Mesendoderm (in vitro differentiated cells): ENCODE measurements at places on chromosomes 3 and 15.

DNA sequence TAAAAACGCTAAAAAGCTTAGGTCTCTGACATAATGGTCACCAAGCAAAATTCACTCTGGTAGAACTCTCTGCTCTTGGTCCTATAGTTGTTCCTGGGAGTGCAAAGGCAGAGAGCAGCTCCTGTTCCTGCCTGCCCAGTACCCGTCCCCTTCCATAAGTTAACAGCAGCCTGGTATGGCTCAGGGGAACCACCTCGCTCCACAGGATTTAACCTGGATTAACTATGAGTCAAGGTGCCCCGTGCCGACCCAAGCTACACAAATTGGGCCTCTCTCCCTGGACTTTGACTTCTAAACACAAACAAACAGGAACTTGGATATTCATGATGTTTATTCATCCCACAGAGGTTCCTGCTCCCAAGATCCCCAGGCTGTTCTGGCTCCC is 32.1 kb downstream of the SCAP start:
- H3K36me3 ChIP-seq, result no peaks in the 10 kb centered on the region
- H3K27ac ChIP-seq, result no peak overlapping the region
- H3K4me3 ChIP-seq, result no peak overlapping the region
- no peak for DNase-seq

DNA sequence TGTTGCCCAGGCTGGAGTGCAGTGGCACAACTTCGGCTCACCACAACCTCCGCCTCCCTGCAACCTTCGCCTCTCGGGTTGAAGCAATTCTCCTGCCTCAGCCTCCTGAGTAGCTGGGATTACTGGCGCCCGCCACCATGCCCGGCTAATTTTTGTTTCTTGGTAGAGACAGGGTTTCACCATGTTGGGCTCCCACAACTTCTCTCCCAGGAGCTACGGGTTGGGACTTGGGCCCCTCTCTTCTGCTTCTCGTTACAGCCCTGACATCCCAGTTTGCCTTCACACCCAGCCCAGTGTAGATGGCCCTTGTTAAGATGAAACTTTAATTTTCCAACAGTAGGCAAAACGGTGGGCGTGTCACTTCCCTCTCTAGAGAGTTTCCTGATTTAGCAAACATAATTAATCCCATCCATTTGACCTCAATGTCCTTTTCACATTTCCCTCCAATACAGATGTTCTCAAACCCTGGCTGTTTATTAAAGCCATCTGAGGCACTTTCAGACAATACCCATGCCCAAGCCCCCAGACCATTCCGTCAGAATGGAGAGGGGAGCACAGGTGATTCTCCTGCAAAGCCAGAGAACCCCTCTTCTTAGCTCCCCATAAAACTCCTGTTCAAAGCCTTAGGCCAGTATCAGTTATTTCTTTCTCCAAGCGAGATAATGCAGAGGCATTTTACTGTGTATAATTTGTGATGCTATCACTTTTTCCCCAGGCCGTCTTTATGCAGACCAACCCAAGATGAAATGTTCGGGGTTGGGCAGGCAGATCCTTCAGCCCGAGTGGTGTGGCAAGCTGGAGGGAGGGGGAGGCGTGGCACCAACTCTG is 245.7 kb downstream of the XXYLT1 start:
- no peak for DNase-seq
- no peak overlapping the region for H3K27ac ChIP-seq
- H3K4me1 ChIP-seq, result no peaks in the 10 kb centered on the region

- DNase-seq, result no peak
- no peak overlapping the region for H3K27ac ChIP-seq
- peaks cover 8% of the 10 kb centered on the region for H3K4me1 ChIP-seq
- no peak overlapping the region for H3K4me3 ChIP-seq
Observed at GRCh38 chr3:149276619-149277018, 55.0 kb upstream of the CP start.

DNA sequence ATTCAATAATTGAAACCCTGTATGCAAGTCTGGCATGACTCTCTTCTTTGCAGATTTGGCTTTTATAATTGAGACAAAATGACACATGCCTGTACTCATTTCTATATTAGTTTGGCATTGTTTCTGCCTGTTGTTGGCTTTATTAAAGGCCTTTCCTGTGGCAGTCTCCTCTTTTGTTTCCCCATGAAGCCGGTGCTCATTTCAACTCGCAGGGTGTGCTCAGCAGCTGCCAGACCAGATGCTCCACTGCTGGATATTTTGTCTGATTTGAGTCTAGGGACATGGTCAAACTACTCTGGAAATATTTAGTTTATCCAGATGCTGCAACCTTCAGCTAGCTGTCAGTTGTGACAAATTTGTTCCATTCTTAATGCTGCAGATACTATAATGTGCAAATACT is 445.3 kb downstream of the NAALADL2 start:
- no peaks in the 10 kb centered on the region for H3K36me3 ChIP-seq
- H3K27me3 ChIP-seq, result no peaks in the 10 kb centered on the region
- DNase-seq, result no peak
- no peak overlapping the region for H3K4me3 ChIP-seq
- no peaks in the 10 kb centered on the region for H3K4me1 ChIP-seq

GRCh38 chr3:187290503-187290902 is 1.0 kb downstream of the MASP1 start:
- DNase-seq, result no peak
- no peak overlapping the region for H3K27ac ChIP-seq
- H3K4me3 ChIP-seq, result no peak overlapping the region
- no peaks in the 10 kb centered on the region for H3K36me3 ChIP-seq
- no peaks in the 10 kb centered on the region for H3K27me3 ChIP-seq
- H3K4me1 ChIP-seq, result no peaks in the 10 kb centered on the region

GRCh38 chr3:11088831-11089230 is 65.5 kb upstream of the HRH1 start:
- no peaks in the 10 kb centered on the region for H3K27me3 ChIP-seq
- no peak overlapping the region for H3K27ac ChIP-seq
- H3K4me1 ChIP-seq, result no peaks in the 10 kb centered on the region
- no peak overlapping the region for H3K4me3 ChIP-seq
- no peak for DNase-seq
- H3K36me3 ChIP-seq, result no peaks in the 10 kb centered on the region

- H3K4me3 ChIP-seq, result no peak overlapping the region
- no peaks in the 10 kb centered on the region for H3K27me3 ChIP-seq
- H3K27ac ChIP-seq, result no peak overlapping the region
- no peak for DNase-seq
- no peaks in the 10 kb centered on the region for H3K36me3 ChIP-seq
Observed at GRCh38 chr3:120170223-120170622, 76.0 kb upstream of the GSK3B start.

- no peaks in the 10 kb centered on the region for H3K36me3 ChIP-seq
- H3K27ac ChIP-seq, result no peak overlapping the region
- H3K4me1 ChIP-seq, result no peaks in the 10 kb centered on the region
- H3K4me3 ChIP-seq, result no peak overlapping the region
- DNase-seq, result no peak
- no peaks in the 10 kb centered on the region for H3K27me3 ChIP-seq
Observed at GRCh38 chr3:63979093-63979885, 44.0 kb downstream of the PSMD6 start.

DNA sequence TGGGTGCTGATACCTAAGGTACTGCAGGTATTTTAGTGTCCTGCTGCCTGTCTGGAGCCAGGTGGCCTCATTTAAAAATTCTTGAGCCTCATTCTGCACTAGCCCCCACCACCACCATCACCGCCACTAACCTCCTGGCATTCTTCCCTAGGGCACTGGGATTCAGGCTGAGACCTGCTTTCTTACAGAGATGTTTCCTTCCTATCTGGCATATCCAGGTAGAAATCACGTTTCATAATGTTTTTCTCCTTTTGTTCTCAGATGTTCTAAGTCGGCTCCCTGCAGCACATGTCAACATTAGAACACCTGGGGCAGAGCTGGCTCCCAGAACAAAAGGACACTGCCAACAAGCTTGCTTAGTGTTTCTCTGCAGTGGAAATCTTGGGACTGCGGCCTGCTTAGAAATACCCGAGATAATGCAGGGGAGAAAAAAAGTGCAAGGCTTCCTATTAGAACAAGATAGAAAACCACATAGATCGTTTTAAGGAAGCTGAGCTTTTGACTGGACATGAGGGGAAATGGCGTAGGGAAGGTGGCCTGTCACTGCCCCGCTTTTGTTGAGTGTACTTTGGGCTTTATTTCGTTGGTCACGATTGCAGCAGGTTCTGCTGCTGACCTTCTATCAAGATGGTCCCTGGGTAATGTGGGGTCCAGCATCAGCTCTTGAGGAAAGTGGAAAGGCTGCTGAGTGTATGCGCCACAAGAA is 59.6 kb upstream of the PPARG start:
- H3K4me3 ChIP-seq, result no peak overlapping the region
- DNase-seq, result no peak
- H3K27me3 ChIP-seq, result no peaks in the 10 kb centered on the region

DNA sequence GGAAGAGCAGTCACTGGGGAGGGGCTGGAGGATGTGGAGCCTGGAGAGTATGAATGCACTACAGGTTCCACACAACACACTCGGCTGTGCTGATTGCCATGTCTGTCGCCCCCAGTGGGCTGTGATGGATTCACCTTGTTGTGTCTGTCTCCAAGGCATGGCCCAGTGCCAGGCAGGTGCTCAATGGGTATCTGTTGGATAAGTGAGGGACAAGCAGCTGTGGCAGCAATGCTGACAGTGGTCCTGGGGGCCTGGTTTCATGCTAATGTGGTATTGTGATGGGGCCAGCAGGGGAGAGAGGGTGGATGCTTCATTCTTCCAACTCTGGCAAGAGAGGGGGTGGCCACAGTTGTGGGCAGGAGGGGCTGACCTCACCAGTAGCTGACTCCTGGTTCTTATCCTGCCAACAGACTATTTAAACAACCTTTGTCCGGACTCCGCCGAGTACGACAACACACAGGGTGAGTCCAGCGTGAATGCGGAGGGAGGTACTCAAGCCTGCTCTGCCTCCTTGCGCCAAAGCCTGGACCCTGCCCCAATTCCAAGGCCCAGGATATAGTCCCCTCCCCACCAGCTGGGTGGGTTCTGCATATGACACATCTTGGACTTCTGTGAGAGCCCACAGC is 47.3 kb upstream of the NR2C2 start:
- H3K27ac ChIP-seq, result no peak overlapping the region
- peak; percentile 60 for DNase-seq
- no peaks in the 10 kb centered on the region for H3K27me3 ChIP-seq

DNA sequence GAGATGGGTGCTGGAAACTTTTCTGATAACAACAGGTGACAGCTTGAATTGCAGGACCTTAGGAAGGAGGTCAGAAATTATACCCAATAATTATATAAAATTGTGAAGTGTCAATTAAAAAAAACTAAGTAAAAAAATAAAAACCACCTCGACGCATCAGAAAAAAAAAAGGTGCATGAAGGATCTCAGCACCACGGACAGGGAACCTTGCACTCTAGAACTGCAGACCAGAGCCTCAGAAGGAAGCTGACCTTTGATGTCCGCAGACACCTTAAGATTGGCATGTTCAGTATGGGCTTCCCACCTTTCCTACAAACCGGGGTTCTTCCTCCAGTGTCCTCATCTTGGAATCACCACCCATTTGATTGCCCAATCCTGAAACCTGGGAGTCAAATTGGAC is 60.9 kb downstream of the SCN10A start:
- H3K27ac ChIP-seq, result no peak overlapping the region
- no peaks in the 10 kb centered on the region for H3K27me3 ChIP-seq
- H3K4me1 ChIP-seq, result no peaks in the 10 kb centered on the region
- peak; percentile 28 for DNase-seq
